Activated T-cell treated with anti-CD3 and anti-CD28 coated beads, Interleukin-2, amount 50 U/mL, for 1 hour (primary cell): ENCODE measurements at places on chromosomes 12 and 14.

GRCh38 chr12:132622437-132623071 is 4.0 kb downstream of the P2RX2 start:
- DNase-seq: no peak

DNA sequence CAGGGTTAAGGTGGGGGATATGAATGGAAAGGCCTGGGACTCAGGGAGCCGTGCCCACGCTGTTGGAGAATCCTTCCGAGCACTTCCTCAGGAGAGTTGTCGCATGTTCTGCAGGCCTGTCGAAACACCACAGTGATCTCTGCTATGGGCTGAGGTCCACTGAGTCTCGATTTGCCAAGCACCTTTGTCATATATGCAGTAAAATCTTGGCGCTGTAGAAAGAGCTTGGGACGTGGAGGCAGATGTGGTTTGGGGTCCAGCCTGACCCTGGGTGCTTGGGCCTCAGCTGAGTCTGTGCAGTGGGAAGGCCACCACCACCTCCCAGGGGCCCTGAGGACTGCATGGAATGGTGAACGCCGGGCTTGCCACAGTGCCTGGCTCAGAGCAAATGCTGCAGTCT is 32.9 kb downstream of the C14orf132 start:
- DNase-seq: no peak

DNA sequence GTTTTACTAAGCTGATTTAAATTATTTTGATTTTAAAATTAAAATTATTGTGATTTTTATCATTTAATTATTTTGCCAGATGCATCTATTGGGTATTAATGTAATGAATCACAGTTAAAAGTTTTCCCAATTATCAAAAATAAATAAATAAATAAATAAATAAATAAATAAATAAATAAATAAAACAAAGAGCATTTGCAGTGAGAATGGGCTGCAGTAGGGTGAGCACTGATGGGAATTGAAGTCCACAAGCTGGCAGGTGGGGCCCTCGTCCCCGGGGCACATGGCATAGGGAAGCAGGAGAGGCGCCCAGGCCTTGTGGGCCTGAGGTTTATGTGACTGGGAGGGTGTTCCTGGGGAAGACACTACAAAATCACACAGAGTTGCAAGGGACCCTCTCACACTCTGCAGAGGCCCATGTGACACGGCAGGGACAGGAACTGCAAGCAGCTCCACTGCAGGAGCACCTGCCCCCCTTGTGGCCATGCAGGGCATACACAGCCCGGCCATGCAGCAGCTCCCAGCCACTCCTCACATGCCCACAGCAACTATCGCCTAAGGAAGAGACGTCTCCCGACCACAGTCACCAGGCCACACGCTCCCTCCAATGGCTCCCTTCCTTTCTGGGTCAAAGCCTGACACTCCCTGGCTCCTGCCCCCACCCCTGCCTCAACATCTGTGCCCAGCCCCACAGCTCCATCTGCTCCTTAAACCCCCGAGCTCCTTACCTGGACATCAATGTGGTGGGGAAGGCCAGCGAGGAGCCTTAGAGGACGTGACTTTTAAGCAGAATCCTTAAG is 256.3 kb upstream of the SFSWAP start:
- no peak for DNase-seq

GRCh38 chr12:15842108-15842507 is 40.1 kb upstream of the STRAP start:
- no peak for DNase-seq

DNA sequence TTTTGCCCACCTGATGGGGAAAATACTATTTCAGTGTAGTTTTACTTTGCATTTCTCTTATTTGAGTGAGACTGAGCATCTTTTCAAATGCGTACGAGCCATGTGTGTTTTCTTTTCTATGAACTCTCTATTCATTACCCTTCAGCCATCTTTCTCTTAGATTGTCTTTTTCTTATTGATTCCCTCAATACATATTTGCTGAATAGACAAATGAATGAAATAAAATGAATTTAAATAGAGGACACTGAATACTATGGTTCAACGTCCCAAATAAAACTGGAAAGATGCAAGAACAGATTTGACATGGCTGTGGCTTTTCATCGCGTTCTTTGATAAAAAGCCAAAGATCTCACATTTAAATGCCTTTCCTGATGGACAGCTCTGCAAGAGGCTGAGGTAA is 34.6 kb upstream of the RPH3A start:
- DNase-seq: no peak

- DNase-seq: no peak
Measured at GRCh38 chr12:132386926-132387497, 57.6 kb upstream of the GALNT9 start.

DNA sequence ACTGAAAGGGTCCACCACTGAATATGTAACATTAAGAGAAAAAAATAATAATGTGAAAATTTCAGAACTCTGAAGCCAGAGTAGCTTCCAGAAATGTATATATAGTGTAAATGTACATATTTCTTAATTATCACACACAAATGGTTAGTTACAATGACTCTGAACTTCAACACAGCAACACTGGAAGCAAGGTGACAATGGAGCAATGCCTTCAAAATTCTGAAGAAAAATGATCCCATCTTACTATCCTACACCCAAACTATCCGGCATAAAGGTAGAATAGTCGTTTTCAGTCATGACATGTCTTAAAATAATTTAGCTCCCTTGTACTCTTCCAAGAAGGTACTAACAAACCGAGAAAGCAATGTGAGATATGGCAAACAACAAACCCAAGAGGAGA is 11.9 kb downstream of the NAP1L1 start:
- no peak for DNase-seq

DNA sequence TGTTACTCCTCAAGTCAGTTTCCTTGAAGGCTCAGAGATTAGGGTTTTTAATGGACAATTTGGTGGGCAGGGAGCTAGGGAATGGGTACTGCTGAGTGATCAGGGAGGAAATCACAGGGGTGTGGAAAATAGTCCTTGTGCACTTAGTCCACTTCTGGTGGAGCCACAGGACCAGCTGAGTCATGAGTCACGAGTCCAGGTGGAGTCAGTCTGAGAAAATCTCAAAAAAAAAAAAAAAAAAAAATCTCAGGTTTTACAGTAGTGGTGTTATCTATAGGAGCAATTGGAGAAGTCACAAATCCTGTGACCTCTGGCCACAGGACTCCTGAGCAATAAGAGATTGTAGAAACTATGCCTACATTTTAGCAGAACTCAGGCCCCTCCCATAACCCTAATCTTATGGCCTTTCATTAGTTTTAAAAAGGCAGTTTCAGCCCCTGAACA is 28.2 kb upstream of the AMN1 start:
- DNase-seq: no peak
